ENCODE measurements at places on chromosomes 12 and 14. TPM values are rescaled to one million over a fixed set of nuclear protein-coding genes. Genes with fewer than 3 reads are reported as not detected.

Gene PZP
- total RNA-seq: 0.62 TPM

Gene HCAR1
- total RNA-seq: 0.73 TPM

Gene TAC3
- not detected for total RNA-seq

GRCh38 chr12:4006743-4007142 is 133.5 kb upstream of the PARP11 start:
- no peak for DNase-seq

- no peak for DNase-seq
Measured at GRCh38 chr12:132084621-132085290, 59.4 kb downstream of the DDX51 start.

DNA sequence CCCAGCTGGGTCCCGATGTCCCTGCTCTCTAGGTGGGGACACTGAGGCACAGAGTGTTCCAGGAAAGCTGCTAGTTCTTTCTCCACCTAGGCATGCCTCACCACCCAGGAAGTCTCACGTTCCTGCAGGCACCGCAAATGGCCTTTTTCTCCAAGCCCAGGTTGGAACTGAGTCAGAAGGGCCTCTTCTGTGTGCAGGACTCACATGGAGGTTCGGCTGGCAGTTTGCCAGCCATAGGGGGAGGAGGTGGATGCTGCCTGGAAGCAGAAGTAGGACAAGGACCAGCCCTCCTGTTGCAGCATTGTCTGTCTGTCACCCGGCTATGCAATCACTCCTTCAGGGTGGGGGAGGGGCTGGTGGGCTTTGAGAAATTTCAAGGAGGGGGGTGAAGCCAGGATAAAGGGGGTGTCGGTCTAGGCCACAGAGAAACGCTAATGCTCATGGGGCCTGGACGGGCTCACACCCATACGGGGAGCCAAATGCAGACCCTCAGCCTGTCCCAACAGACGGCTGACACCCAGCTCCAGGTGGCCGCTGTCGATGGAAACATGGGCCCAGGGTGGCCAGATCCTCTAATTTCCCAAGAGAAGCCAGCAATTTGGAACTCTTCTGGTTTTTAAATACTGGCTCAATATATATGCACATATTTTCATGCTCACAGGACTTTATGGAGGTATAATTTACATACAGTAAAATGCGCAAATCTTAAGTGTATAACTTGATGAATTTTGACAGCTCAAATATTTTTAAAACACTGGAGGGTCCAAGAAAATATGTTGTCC is 120.5 kb downstream of the PHETA1 start:
- no peak for DNase-seq

GRCh38 chr14:38175658-38176057 is 32.0 kb upstream of the SSTR1 start:
- no peak for DNase-seq

- DNase-seq: no peak
Measured at GRCh38 chr12:56785141-56785865, 22.2 kb downstream of the HSD17B6 start.

DNA sequence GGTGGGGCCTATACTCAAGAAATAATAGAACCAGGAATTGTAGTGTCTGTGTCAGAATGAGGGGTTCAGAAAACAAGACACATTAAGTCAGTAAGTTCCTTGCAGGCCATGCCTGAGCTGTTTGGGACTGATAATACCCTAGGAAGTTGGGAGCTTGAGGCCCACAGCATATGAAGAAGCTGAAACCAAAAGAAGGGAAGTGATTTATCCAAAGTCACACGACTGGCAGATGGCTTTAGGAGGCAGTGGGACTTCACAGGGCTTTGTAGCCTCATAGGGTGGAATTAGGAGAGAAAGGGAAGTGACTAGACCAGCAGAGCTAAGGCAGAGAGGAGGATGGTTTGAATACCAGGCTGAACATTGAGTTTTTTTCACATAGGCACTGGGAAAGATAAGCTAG is 56.6 kb upstream of the SRSF5 start:
- no peak for DNase-seq

DNA sequence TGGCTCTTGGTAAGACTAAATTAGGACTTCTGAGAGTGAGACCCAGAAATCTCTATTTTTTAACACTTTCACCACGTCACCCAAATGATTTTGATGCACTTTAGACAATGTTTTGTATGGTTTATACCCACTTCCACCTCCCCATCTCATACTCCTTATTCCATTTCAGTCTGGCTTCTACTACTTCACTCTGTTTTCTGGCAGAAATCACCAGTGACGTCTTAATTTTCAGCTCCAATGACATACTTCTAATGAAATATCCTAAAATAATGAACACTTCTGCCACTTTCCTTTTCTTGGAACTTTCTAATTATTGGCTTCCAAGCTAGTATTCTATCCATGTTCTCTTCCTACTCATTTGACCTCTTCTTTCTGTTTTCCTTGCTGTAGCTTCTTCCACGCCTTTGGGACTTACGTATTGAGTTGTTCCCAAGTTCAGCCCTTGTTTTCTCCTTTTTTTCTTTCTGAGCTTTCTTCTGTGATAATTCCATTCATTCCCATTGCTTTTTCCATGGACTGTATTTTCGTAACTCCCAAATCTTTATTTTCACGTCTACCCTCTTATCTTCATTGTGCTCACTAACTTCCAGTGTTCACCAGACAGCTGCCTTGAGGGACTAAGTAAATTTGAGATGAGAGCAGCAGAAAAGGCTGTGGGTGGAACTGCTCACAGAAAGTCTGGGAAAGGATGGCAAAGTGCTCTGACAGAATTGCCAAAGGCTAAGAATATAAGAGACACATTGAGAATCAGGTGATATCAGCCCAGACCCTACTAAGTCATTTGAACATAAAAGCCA is 115.8 kb downstream of the CAPZA3 start:
- DNase-seq: no peak

DNA sequence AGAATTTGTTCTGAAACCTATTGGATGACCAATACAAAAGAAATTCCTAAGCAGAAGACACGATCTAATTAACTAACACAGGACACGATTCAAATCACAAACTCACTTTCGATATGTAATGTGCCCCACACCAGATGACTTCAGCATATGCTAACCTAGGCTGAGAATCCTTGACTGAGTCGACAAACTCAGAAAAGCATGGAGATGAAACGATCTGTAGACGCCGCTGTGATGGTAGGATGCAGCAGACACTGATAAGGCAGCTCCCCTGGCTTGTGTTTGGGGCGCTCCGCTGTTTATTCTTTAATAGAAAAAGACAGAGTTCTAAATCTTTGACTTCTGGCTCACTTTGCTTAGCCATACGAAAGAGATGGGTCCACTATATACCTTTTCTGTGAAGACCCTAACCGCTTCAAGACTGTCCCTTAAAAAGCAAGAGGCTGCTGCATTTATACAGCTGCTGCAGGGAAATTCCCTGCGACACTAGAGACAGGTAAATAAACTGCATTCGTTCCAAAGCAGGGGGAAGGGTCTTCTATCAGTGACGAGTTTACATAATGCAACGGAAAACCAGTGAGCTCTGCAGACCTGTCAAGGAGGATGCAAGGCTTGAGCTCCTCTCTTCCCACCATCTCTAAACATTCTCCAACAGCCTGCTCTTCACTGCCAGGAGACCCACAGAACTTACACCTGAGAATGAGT is 929 bp downstream of the CHD8 start:
- no peak for DNase-seq

- no peak for DNase-seq
Measured at GRCh38 chr12:4807813-4808212, 87.6 kb downstream of the GALNT8 start.

DNA sequence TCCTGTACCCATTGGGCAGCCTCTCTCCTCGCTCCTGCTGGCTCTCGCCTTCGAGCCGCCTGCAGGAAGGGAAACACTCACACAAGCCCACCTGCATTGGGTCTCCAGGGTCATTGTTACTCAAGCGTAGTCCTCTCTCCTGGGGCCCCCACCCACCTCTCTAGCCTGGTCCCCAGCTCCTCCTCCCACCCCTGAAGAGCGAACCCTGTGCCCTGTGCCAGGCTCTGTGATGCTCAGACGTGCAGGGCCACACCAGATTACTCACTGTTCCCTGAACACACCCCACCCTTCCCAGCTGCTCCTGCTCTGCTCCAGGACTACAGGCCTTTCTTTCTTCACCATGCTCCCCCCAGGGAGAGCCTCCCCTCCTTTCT is 88.1 kb downstream of the NINJ2 start:
- DNase-seq: no peak

GRCh38 chr14:46626876-46627275 is 24.7 kb downstream of the RPL10L start:
- DNase-seq: no peak

DNA sequence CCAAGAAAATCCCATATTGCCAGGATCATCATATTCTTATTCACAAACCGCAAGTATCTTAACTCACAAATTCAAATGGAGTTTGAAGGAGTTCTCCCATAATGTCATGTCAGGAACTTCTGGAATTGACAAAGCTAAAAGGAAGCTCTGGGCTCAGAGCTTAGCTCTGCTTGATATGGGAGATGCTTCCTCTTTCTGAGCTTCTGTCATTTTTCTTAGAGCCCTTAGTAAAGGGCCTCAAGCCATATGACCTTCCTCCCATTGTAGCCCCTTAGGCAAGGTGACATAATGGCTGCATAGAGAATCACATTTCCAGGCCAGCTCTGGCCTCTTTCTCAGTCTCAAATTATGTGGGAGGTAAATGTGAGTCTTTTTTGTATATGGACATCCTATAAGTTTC is 40.9 kb downstream of the SLC4A8 start:
- no peak for DNase-seq

DNA sequence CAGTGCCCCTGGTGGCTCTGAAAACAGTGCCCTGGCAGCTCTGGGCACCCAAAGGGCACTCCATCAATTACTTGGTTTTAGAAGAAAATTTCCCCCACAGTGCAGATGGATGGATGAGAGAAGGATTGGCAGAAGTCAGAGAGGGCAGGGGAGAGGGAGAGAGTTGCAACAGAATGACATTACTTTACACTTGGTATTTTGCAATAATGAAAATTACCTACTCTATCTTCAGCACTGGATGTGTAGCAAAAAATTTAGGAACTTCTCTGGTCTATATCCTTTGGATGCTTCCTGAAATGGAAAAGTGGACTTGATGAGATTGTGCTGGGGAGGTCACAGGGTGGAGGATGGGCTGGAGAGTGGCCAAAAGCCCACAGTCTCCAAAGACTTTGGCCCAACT is 193.2 kb downstream of the CHST11 start:
- no peak for DNase-seq

DNA sequence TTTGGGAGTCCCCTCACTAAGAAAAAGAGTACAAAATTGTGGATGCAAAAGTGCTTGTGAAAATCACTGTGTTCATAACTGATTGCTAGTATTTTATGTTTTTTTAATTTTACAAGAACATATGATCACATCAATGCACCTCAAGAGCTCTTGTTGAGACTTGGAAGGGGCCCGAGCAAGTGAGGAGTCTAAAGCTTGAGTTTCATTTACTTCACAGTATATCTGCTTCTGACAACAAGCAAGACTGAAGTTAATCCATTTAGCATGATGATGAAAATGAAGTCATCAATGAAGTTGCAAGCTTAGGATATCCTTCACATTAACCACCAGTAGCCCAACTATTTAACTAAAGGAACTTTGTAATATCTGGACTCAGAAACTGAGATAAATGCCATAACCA is 182.5 kb upstream of the DIO2 start:
- DNase-seq: no peak

DNA sequence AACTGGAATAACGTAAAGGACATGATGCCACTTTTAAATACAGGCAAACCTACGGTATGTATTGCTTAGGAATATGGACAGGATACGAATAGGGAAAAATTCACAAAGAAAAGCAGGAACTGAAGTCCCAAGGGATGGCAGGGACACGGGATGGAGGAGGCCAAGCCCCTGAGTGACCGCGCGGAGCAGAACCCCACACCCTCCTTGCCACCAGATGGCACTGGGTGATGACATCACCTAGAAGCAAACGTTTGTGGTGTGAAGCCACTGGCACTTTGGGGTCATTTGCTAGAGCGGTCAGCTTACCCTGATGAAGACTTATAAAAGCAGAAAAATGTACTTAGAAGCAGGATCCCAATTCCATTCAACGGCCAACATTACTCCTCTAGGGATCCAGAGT is 9.4 kb downstream of the DHX37 start:
- no peak for DNase-seq
